Stimulated activated CD4-positive, alpha-beta T cell treated with anti-CD3 and anti-CD28 coated beads, Interleukin-15, amount 100 ng/mL, for 1 hour (primary cell): ENCODE measurements at places on chromosomes 7 and 10.

GRCh38 chr10:99328579-99329303 is 415 bp upstream of the CNNM1 start:
- no peak for DNase-seq

GRCh38 chr7:138072726-138073125 is 3.5 kb upstream of the AKR1D1 start:
- no peak for DNase-seq

DNA sequence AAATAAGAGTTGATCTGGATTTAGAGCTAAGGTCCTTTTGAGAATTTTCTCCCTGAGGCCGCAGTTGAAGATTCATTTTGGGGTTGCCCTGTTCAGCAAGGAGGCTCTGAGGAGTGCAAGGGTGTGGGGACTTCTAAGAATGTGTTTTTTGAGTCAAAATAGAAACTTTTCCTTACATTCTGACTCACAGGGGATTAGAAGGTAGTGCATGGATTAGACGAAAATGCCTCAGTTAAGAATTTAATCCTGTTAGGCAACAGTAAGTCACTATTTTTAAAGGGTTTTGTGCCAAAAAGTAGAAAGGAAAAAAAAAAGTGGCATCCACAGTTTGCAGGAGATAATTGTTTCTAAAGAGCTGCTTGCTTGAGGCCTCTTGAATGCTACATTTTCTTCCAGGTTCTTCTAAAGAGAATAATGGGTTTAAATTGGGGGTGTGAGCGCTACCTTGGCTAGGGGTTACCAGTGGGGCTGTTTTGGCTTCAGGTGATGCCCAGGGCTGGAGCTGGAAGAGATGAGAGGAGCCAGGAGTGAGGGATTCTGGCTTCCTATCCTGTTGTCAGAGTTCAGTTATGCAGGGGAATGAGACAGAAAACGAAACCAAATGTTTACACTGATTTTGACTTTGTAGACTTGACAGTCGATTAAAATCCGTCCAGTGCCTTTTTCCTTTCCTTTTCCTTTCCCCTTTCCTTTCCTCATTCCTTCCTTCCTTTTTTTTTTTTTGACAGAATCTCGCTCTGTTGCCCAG is 52.9 kb downstream of the BAMBI start:
- no peak for DNase-seq

DNA sequence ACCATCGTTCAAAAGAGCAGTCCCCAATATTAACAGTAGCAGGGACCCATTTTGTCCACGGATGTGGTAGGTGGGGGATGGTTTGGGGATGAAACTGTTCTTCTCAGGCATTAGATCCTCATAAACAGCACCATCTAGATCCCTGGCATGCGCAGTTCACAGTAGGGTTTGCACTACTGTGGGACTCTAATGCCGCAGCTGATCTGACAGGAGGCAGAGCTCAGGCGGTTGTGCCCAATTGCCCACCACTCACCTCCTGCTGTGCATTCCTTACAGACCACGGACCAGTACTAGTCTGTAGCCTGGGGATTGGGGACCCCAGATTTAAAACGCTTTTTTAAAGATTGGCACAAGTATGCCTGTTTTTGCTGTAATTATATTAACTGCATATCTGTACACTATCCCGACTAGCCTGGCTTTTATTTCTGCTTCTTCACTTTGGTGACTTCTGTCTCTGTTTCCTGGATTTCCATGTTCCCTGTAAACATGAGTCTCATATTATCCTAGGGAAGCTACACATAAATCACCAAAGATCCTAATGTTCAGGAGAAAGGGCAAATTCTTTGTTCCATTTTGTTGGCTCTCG is 163.3 kb upstream of the AKR1E2 start:
- no peak for DNase-seq

- DNase-seq = no peak
Measured at GRCh38 chr7:480531-481218, 39.0 kb downstream of the PDGFA start.

DNA sequence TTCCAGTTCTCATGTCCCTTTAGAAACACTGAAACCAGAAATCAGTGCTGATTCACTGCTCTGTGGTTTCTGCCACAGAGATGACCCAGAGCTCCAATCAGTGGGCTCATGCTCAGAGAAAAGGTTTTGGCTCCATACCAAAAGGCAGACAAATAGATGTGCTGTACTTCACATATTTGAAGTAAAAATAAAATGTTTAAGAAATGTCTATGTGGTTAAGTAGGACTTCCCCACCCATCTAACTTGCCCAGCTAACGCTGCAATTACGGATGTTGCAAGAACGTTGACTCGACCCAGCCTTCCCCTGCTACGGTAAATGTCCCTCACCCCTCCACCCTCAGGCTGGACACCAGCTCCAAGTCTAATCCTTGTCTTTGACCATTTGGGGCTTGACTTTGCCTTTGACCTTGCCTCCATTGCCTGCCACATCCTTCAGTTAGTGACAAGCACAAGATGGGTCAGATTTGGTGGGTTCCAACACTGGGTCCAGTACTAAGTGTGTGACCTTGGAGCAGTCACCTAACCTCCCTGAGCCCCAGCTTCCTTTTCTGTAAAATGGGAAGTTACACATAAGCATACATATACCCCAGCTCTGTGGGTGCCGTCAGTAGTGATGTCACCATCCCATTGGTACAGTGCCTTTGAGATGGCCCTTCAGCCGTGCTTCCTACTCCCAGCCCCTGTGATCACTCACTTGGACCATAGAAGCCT is 95.8 kb downstream of the CHST15 start:
- DNase-seq = no peak

- no peak for DNase-seq
Measured at GRCh38 chr7:20388084-20388483, 57.4 kb downstream of the ITGB8 start.

DNA sequence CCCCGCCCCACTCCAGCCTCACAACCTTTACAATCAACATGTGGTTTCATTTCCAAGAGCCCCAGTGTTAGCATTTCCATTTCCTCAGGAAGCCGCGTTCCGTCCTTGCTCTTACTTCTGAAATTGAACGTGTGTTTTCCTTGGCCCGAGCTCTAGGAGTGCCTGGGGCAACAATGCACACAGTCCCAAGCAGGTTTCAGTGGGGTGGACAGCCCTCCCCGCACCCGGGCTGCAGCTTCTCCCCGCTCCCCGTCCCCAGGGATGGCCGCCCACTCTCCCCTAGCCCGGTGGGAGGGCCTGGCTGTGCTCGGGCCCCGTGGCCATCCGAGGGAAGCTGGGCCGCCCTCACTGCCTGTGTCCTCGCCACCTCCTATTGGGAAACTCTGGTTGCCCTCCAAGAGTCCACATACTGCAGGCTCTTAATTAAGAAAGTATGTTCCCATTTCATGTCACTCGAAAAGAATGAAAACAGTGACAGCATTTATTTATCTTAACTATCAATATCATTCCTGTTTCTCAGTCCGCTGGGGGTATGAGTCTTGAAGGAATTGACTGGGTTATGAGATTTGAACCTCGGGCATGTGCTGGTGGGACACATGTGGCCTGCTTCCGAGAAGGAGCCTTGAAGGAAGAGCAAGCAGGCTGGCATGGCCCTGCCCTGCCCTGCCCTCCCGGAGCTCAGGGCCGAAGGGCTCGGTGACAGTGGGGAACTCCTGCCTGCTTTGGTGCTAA is 163.8 kb downstream of the GRK5 start:
- DNase-seq = no peak

GRCh38 chr10:78121801-78122200 is 88.1 kb downstream of the RPS24 start:
- DNase-seq = no peak

DNA sequence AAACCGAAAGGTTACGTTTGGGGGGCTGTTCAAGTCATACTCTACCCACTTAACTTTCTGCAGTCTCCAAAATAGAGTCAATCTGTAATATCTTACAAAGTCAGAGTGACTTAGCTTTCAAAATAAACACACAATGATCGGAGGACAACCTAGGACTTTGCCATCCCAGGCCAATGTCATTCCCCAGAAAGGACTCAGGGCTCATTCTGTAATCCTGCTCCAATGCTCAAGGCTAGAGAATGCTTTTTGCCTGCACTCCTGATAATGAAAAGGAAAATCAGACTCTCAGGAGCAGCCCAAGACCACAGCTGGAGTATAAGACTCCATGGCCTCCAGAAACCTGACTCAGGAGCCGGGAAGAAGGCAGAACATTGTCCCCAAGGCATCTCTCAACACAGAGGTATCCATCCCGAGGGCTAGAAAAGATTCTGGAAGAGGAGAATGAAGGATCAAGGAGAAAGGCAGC is 28.5 kb upstream of the ASCC1 start:
- no peak for DNase-seq

GRCh38 chr10:130472236-130472635 is 336.0 kb downstream of the GLRX3 start:
- DNase-seq = no peak

DNA sequence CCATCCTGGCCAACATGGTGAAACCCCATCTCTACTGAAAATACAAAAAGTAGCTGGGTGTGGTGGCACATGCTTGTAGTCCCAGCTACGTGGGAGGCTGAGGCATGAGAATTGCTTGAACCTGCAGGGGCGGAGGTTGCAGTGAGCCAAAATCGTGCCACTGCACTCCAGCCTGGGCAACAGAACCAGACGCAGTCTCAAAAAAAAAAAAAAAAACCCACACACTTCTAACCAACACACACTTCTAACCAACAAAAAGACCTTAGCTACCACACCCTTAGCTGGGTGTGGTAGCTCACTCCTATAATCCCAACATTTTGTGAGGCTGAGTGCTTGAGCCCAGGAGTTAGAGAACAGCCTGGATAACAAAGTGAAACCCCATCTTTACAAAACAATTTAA is 33.9 kb upstream of the SPOCK2 start:
- no peak for DNase-seq

DNA sequence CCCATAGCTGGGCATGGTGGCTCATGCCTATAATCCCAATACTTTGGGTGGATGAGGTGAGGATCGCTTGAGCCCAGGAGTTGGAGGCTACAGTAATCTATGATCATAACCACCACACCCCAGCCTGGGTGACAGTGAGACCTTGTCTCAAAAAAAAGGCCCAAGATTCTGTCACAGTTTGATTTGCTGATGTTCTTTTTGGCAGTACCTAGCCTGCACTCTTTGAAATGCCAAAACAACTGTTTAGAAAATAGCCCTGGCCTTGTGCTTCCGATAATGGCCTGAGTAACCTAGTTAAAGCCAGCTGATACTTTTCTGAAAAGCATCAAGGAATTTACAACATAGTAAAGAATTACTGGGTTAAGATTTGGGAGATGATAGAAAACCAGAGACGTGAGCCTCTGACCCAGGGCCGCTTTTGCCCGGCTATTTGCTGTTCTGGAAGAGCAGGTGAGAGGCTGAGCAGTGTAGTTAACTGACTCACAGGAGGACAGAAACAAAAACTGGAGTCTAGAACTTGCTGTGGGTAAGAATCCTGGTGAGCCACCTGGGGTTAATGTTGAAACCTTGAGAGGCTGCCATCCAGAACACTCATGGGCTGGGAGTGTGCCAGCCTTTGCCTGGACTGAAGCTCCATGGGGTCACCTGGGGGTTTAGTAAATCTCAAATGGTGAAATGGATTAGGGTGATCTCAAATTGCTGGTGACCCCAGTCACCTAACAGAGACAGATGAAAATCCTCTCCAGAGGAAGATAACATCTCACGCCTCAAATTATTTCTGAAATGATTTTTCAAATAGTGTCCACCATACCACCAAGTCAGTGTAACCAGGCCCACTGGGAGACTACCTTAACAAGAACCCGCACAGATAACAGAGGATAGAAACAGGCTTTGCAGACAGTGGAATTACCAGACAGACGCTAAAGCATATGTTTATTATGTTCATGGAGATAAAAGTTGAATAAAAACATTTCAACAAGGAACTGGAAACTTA is 51.8 kb downstream of the GALNT11 start:
- DNase-seq = no peak

DNA sequence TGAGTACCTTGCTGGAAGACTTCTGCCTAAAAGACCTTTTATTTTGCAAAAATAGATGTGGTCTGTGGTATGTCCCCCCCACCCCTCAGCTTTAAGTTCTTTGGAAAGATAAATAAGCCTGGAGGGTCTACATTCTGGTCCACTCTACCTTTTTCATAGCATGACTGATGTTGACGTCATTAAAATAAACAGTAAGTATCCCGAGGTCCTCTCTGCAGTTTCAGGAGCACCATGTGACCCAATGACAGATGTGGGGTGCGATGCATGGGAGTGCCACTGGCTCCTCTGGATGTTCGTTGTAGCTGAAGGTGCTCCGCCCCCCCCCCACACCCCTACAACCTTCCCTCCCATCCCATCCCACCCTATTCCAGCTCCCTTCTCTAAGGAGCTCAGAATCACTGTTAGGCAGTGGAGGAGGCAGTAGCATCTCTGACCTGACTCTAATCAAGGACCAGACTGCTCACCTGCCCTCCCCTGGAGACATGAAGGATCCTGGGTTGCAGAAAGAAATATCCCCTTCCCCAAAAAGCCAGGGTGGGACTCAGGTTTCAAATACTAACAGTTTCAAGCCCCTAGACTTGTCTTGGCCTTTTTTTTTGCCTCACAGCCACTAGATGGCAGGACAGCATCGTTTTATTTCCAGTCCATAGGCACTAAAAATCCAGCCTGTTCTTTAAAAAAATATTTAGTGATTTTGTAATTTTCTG is 25.1 kb downstream of the CASP7 start:
- DNase-seq = no peak

- DNase-seq = no peak
Measured at GRCh38 chr7:77458786-77459185, 42.6 kb upstream of the GSAP start.

- DNase-seq = no peak
Measured at GRCh38 chr10:80421707-80422536, 13.6 kb downstream of the PRXL2A start.

DNA sequence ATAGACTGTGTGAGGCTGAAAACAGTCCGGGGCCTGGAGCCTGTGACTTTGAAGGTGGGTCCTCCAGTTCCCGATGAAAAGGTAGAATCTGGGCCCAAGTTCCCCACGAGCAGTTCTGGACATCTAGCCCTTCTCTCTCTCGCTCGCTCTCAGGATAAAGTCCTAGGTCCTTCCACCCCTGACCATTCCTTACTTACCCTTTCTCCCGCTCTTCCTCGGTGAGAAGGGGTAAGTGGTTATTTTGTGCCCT is 713 bp downstream of the IMMP2L start:
- DNase-seq = no peak

DNA sequence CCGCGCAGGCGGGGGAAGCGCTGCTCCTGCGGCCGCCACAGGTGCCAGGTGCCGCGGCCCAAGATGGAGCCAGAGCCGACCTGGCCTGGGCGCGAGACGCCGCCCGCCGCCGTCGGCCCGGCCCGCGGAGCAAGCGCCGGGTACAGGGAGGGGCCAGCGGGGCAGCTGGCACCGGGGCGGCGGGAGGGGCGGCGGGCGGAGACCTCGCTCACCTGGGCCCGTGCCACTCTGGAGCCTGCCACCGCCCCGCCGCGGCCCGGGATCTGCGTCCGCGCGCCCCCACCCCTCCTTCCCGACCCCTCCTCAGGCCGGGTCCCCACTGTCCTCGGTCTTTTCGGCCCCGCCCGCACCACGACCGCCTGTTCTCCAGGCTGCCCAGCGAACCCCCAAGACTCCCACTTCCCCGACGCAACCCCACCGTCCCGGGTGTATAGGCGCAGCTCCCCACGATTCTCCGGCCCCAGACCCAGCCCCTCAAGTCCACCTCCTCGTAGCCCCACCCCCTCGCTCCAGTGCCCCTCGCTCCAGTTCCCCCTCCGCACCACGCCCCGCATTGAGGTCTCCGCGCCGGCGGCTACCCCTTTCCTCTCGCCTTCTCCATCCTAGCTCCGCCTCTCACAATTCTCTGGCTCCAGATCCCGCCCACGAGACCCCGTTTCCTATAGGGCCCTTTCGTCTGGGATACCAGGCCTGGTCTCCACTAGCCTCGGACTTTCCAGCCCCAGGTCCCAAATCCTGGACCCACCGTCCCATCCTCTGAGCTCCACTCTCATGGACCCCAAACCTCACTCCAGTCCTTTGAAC is at the start of gene GPRIN2:
Gene GPRIN2, minus strand, starts transcription at position 144 of the 804 bp plus-strand sequence. CDS start 5,922 bp downstream, outside the sequence.
- DNase-seq = no peak

GRCh38 chr7:7567898-7568531 is 1.3 kb downstream of the MIOS start:
- no peak for DNase-seq
